ENCODE measurements at places on chromosomes 7 and 10. TPM values are rescaled to one million over a fixed set of nuclear protein-coding genes. Genes with fewer than 3 reads are reported as not detected.

CHST15 gene
- 29.9 TPM for total RNA-seq

GRCh38 chr7:28330384-28331070, 81.8 kb upstream of the CREB5 start:
- H3K27me3 ChIP-seq, result no peaks in the 10 kb centered on the region
- no peaks in the 10 kb centered on the region for H3K36me3 ChIP-seq
- H3K27ac ChIP-seq, result no peak overlapping the region
- H3K4me1 ChIP-seq, result no peaks in the 10 kb centered on the region
- no peak overlapping the region for H3K4me3 ChIP-seq

GRID2IP gene
- not detected for total RNA-seq

- H3K27me3 ChIP-seq, result no peaks in the 10 kb centered on the region
- H3K27ac ChIP-seq, result no peak overlapping the region
Observed at GRCh38 chr7:91020636-91021385, 243.4 kb upstream of the FZD1 start.

CALHM1 gene
- not detected for total RNA-seq

GRCh38 chr7:80807166-80807900, 111.5 kb downstream of the SEMA3C start:
- H3K27ac ChIP-seq, result peak overlapping the region; percentile 50
- DNase-seq, result no peak
- H3K27me3 ChIP-seq, result no peaks in the 10 kb centered on the region
- H3K36me3 ChIP-seq, result no peaks in the 10 kb centered on the region
- H3K4me3 ChIP-seq, result no peak overlapping the region
- peaks cover 25% of the 10 kb centered on the region for H3K4me1 ChIP-seq

DNA sequence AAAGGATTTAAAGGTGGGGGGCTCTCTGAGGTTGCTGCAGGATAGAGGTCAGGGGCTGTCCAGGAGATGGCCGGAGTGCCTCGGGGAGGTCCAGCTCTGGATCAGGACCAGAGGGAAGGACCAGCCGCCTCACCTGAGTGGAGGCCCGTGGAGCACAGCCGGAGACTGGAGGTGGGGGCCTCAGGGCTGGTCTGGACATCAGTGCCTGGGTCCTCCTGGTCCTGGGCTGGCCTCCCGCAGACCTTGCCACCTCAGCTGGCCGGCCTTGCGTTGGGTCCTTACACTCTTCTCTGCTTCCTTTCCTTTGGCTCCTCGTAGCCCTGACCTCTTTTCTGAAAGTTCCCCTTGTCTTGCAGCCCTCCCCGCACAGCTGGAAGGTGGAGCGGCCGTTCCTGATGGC, 2.0 kb downstream of the SUN1 start:
- no peaks in the 10 kb centered on the region for H3K27me3 ChIP-seq
- H3K27ac ChIP-seq, result peak overlapping the region; percentile 84
- peaks cover 98% of the 10 kb centered on the region for H3K4me1 ChIP-seq
- no peaks in the 10 kb centered on the region for H3K36me3 ChIP-seq

GRCh38 chr10:60234551-60234950, 155.1 kb downstream of the ANK3 start:
- no peaks in the 10 kb centered on the region for H3K27me3 ChIP-seq
- H3K4me1 ChIP-seq, result peaks cover 14% of the 10 kb centered on the region
- H3K36me3 ChIP-seq, result no peaks in the 10 kb centered on the region
- DNase-seq, result no peak
- no peak overlapping the region for H3K27ac ChIP-seq
- no peak overlapping the region for H3K4me3 ChIP-seq
